ENCODE measurements at places on chromosomes 5 and 9.

DNA sequence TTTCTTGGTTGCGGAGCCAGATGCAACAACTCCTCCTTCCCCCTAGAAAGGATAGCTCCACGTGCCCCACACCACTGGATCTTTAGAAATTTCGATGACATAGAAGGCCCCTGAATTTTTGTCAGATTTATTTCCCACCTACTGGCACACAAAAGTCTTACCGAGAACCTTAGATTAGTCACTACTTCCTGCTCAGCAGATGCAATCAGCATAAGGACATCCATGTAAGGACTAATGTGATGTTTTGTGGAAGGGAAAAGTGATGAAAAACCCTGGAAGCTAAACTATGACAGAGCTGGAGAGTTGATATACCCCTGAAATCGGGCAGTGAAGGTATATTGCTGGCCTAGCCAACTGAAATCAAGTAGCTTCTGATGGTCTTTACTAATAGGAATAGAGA lies 125.5 kb upstream of the NFIL3 start:
- no peak for DNase-seq

GRCh38 chr5:2748861-2749513 lies 2.5 kb downstream of the IRX2 start:
- no peak for DNase-seq

DNA sequence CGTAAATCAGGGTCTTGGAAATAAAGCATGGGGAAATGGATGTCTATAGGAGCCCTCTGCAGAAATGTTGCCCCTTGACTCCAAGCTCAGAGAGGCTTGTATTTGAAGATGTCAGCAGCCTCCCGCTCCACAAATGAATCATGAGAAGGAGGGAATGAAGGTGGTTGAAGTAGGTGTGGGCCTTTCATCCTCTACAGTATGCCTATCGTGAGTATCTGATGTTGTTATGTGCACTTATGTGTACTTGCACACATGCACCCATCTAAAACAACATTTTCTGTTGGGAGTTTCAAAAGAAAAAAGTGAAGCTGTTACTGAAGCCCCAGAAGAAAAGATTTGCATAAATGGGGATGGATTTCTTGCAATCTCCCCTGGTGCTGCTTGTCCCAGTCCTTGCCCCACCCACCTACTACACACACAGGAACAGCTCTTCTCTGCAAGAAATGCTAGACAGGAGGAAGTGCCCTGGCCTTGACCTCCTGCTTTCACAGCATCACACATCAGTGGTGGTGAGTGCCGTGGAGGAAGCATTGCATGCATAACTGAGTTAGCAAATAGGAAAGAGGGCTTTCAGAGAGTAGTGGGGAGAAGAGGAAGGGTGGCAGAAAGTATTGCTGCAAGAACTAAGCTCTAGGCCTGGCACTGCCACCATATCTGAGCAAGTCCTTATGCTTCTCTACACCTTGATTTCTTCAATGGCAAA lies 156.1 kb downstream of the SNX18 start:
- DNase-seq: no peak

GRCh38 chr5:14937254-14937653 lies 65.7 kb upstream of the ANKH start:
- no peak for DNase-seq

DNA sequence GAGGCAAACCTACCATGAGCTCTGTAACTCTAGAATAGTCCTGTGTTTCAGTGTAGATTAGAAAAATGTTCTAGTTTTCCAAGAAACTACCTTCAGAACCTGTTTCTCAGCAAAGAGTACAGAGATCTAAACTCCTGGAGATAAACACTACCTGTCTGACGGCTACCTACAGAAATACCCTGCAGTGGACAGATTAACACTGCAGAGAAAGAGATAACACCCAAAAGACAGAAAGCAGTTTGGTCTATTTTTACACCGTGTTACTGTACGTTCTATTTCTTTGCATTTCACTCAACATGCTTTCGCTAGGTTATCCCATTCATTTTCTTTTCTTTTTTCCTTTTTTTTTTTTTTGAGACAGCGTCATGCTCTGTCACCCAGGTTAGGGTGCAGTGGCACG lies 11.6 kb downstream of the SCAI start:
- DNase-seq: no peak

GRCh38 chr9:75505654-75506053 lies 384.8 kb upstream of the PCSK5 start:
- DNase-seq: no peak

DNA sequence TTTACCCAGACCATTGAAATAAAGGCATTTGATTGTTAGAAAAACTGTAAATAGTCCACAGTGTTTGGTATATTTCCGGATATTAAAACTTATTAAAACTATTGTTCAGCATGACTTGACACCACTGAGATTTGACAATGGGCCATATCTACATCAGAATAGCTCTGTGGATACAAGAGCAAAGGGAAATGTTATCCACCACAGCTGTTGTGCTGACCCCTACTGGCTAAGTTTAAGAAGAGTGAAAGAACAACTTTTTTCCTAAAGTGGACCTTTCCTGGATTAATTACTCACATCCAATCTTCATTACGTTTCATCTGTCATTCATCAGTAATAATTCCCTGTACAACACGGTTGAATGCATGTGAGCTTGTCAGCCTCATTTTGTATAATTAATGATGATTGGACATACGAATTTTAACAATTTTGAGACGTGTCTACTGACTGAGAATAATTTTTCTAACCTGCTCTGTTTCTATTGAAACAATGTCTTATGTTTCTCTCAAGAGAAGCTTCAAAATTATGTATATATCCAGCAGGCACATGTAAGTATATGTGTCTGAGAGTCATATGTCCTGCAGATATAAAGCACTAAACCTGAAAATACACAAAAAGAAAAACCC lies 1952.6 kb downstream of the MAT2B start:
- DNase-seq: no peak

GRCh38 chr9:110340306-110340705 lies 2.6 kb upstream of the TXNDC8 start:
- no peak for DNase-seq

- DNase-seq: no peak
Observed at GRCh38 chr9:5593904-5594303, 35.0 kb upstream of the RIC1 start.

DNA sequence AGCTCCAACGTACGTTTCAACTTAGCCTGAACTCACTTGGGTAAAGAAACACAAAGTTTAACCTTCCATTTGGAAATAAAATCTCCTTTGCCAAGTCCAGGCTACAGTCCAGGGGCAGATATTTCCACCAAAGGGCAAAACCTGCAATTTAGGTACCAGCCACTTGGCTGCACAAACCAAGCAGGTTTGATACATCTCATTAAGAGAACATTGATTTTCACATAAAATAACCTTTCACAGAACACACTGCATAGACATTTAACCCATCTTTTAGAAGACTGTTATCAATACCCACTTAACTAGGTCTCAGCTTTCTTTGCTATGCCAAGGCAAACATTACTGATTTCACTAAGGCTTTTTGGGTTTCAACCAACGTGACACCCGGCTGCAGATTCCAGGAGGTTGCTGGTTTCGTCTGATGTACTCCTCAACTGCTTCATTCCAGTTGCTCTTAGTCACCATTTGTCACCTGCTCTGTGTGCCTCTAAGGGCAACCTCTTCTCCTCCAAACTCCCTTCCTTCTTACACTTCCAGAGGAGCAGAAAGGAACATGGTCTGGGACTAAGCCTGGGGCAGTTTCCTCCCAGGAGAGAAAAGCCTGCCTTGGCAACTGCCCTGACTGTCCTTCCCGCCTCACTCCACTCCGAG lies 67.1 kb downstream of the EPB41L4B start:
- DNase-seq: no peak

- DNase-seq: peak; percentile 39
Observed at GRCh38 chr5:80246995-80247729, 8.7 kb downstream of the SERINC5 start.

DNA sequence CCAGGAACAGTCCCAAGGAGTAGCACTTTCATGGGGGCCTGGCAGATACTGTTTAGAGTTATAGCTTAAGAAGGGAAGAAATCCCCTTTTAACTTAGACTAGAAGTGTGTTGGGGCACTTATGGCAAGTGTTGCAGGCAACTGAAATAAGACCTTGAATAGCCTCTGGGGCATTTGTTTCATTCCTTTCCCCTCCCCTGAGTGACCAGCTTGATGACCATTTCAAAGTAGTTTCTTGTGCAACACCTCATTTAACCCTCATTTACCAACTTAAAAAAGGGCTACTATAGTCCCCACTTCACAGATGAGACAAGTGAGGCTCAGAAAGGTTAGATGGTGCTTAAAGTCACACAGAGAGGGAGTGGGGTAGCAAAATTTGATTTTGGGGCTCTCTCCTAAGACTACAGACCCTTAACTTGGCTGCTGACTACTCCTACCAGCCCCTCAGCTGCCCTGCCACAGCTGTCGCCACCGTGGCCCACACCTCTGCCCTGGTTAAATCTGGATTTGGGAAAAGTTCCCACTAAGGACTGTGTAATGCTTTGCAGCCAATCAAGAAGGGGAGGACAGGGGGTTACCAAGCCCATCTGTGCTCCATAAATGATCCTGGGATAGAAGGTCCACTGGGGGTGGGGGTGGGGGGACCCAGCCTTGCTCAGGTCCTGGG lies 5.5 kb downstream of the PDLIM4 start:
- no peak for DNase-seq

DNA sequence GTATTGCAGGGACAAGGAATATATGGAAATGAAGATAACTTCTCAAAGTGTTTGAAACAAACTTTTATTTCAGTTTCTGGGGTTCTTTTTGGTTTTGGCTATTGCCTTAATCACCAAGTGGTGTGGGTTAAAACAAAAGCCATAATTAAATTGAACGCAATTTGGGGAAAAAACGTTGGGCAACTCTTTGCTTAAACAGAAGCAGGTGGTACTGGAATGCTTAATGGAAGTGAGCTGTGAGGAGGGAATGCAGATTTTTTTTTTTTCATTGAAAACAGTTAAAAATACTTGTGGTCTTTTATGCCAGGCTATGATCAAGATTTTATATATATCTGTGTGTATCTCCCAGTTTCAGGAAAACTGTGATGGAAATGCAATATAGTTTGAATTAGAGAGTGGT lies 195.7 kb upstream of the TUT7 start:
- DNase-seq: no peak

- DNase-seq: no peak
Observed at GRCh38 chr9:113364951-113365350, 11.8 kb downstream of the HDHD3 start.

DNA sequence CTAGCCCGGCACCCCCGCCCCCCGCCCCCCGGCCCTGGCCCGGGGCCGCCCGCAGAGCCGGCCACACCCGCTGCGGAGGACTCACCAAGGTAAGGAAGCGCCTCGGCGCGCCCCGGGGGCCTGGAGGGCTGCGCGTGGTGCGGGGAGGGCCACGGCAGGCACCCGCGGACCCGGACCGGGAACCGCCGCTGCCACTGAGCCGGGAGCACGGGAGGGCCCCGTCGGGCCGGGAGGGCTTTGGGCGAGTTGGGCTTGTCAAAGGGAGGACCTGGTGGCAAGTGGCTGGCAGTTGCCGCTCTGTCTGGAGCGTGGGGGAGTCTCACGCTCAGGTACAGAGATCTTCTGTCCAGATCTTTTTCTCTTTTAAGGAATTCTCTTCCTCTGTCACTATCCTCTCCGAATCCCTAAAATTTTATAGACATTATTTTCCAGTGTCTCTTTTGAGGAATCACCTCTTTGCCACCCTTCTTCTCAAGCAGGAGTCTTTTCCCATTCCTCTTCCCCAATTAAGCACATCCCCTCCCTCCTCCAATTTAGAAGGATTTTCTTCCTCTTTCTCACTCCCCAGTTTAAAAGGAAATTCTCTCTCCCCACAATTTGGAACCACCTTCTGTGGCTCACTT lies 11.3 kb upstream of the LHX2 start:
- no peak for DNase-seq

- no peak for DNase-seq
Observed at GRCh38 chr9:100715100-100715380, 137.2 kb downstream of the CAVIN4 start.

- DNase-seq: no peak
Observed at GRCh38 chr5:11383506-11384095, 520.6 kb downstream of the CTNND2 start.

GRCh38 chr9:123615381-123615780 lies 259.4 kb downstream of the CRB2 start:
- no peak for DNase-seq

- no peak for DNase-seq
Observed at GRCh38 chr9:109616571-109617120, 118.5 kb upstream of the PTPN3 start.

DNA sequence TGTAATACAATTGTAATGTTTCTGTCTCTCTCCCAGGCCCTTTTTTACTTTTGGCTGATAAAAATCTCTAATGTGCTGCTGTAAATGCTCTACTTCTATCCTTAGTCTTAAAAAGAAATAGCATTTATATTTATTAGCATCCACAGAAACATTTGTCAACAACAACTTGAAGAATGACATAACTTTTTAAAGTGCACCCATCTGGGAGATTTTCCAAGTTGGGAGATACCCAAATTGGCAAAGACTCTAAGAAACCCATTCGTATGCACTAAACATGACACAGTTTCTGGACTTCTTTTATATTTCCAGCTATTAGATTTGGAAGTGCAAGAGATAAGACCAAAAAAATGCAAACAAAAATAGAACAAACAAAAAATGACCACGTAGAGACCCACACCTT lies 2287.4 kb upstream of the WWC1 start:
- DNase-seq: no peak

DNA sequence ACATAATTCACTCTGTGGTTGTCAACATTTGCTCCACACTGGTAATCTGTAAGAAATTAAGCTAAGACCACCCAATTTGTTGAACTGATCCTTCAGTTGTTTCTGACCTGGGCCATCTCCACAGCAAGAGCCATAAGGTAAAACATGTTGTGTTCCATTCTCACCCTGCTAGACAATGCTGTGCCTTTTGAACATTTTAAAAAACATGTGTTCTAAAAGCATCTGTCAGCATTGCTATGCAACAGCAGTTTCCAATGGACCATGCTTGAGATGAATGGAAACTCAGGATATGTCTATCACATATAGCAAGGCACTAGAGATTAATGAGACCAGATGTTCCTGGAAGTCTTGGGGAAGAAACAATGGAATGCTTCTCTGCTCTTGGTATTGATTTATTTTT lies 455.1 kb upstream of the RGMB start:
- no peak for DNase-seq

GRCh38 chr5:50365426-50366251 lies 75.4 kb downstream of the EMB start:
- DNase-seq: no peak

DNA sequence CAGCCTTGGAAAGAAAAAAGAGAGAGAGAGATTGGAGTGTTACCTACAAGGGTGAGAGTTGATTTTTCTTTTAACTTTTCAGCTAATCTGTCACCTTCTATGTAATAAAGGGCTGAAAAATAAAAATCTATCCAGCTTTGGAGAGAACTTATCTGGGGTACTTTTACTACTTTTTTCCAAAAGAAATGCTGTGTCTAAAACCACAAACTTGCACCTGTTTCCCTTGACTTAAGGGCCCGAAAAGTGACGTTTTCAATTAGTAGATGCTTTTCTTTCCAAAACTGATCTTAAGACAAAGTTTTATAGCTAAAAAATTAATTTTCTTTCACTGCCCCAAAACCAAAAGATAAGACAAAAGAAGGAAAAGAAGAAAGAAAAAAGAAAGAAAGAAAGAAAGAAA lies 48.8 kb downstream of the SMIM23 start:
- DNase-seq: no peak

- DNase-seq: no peak
Observed at GRCh38 chr9:114720086-114720676, 38.2 kb upstream of the TEX48 start.

Measured in pulmonary artery endothelial cell (primary cell).